NCI-H524 treated with DMSO at 0.1 percent for 48 hours (cell line): ENCODE measurements at places on chromosomes 11 and 22.

- DNase-seq: no peak
These were observed 183.3 kb downstream of the BLID start for GRCh38 chr11:121932646-121933185.

- DNase-seq: no peak
These were observed 146.8 kb downstream of the MAML2 start for GRCh38 chr11:96196181-96196662.

DNA sequence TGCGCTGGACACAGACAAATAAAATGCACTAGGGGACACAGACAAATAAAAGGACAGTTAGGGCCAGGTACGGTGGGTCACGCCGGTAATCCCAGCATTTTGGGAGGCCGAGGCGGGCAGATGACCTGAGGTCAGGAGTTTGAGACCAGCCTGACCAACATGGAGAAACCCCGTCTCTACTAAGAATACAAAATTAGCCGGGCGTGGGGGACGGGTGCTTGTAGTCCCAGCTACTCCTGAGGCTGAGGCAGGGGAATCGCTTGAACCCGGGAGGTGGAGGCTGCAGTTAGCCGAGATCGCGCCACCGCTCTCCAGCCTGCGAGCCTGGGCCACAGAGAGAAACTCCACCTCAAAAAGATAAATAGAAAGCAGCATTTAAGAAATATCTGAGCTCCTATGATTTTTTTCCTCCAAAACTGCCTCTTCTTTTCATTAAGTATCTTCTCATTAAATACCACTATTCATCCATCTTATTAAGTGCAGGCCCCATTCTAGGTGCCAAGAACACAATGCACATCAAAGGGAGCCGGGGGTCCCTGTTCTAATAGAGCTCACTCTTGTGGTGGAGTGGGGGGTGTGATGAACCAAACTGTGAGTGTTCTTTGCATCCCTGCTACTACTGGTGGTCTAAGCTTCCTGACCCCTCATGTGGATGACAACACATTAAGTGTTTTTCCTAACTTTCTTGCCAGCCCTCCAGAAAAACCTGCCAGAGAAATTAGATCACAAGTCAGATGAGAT, 766 bp upstream of the ZNHIT2 start:
- DNase-seq: no peak

- DNase-seq: no peak
These were observed 10.8 kb upstream of the WEE1 start for GRCh38 chr11:9562716-9563115.

DNA sequence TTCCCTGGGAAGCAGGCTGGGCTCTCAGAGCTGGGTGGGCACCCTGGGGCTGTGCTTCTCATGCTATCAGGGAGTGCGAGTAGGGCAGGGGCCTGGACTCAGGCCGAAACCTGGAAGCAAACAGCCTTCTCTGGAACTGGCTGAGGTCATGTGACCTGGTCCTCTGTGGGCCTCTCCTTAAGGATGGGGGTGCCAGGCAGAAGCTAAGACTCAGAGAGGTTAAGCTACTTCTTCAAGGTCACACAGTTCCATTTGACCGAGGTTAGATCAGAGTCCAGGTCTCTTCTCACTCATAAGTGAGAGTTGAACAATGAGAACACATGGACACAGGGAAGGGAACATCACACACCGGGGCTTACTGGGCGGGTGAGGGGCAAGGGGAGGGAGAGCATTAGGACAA, 7.4 kb downstream of the FADS3 start:
- DNase-seq: no peak

DNA sequence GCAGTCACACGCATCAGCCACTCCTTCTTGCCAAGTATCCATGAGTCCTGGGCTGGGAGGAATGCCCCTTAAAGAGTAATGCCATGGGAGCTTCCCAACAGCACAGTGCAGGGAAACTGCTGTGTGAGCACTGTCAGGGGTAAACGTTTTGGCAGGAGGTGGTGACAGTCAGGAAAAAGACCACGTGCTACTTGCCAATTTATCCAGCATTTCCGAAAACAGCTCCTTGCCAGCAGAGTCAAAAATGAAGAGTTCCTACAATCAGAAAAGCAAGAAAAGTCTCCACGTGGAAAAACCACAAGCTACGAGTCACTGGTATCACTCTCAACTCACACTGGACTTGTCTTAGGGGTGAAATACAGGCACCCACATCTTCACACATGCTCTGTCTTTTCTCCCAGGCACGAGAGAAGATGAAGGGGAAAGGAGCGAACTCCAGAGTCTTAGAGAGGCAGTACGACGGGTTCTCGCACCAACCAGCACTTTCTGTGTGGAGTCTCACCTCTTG, 9.9 kb downstream of the IFT27 start:
- DNase-seq: no peak

- DNase-seq: no peak
These were observed 102.4 kb upstream of the TIMP3 start for GRCh38 chr22:32699001-32699582.

DNA sequence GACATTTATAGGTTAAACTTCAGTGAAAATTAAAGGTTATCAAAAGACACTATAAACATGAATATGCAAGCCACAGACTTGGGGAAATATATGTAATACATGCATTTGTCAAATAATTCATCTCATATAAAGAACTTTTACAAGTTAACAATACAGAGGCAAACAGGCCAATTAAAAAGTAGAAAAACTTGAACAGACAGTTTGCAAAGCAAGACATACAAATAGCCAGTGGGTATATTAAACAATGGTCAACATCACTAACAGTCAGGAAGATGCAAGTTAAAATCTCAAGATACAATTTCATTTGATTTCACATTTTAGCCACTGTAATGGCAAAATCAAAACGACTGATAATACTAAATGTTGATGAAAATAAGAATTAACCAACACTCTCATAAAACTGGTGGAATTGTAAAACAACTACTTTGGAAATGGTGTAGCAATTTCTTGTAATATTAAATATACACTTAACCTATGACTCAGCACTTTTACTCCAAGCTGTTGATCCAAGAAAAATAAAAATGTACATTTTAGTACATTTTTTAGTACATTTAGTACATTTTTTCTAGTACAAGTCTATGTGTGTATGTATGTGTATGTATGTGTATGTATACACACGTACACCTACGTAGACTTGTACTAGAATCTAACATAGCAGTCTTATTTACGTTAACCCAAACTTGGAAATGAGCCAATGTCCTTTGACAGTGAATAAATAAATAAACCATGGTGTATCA, 62.8 kb downstream of the LRRC74B start:
- DNase-seq: no peak

GRCh38 chr11:3052109-3052479, 5.1 kb downstream of the CARS1 start:
- DNase-seq: peak; percentile 77

DNA sequence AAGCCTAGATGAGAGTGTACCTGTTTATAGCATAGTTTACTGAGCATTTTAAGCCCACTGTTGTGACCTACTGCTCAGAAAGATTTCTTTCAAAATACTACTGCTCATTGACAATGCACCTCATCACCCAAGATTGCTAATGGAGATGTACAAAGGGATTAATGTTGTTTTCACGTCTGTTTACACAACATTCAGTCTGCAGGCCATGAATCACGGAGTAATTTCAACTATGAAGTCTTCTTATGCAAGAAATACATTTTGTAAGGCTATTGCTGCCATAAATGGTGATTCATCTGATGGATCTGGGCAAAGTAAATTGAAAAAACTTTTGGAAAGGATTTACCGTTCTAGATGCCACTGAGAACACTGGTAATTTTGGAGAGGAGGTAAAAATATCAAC, 112.9 kb downstream of the KIF18A start:
- DNase-seq: no peak

DNA sequence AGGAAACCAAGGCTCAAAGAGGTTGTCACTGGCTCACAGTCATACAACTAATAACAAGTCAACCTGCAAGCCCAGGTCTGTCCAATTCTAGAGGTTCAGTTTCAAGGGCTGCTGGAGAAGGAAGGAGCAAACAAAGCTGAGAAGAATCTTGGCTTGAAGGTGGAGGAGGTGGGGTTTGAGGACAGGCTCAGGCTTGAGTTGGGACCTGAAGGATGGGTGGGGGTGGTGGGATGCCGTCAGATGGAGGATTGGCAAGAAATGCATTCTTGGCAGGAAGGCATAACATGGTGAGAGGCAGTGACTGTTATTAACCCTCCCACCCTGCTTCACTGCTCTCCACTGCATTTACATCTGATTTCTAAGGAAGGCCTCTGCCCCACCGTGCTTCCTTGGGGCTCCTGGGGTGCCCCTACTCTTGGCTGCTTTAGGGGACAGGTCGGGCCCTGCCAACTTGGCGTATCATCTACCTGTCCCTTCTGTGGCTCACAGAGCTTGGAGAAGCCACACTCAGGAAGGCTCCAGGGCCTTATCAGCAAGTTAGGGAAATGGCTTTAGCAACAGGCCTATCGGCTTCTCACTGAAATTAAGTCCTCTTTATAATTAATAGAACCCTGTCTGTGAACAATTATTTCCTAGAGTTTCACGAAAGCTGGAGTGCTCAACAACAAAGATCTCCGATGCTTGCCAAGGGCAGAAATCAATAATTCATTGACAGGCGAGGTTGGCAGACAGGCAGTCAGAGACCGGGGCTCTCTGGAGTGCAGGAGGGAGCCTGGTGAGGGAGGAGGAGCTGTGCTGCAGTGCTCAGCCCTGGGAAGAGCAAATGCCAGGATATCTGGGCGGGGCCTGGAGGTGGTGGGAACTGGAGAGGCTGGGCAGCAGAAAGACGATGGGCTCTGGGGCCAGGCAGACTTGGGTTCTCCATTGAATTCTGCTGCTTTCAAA, 84.9 kb upstream of the NARS2 start:
- DNase-seq: no peak

DNA sequence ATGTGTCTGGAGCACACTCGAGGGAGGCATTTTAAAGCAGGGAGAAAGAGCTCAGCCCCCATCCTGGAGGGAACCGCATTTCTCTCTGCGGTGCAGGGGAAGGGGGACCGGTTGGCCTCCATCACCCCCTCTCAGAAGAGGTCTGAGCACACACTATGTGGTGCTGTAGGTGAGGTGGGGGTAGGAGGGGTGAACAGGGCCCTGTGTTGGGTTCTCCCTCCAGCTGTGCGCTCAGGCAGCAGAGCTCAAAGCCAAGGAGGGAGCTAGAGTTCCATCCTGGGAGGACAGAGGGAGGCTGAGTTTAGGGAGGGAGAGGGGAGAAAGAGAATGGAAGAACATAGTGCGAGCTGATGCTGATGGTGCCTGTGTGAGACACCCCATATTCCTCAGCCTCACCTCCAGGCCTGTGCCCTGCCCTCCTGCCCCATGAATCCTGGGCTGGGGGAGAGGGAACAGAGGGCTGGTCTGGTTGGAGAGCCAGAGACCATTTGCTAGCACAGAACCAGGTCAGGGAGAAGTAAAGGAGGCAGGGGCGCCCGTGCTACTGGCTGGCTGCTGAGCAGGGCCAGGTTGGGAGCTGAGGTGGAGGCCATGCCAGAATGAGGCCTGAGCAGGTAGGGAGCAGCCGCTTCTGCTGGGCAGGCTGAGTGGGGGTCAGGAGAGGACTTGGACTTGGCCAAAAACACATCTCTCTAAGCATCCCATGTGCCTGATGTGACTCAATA, 43.7 kb downstream of the ALX4 start:
- DNase-seq: no peak

DNA sequence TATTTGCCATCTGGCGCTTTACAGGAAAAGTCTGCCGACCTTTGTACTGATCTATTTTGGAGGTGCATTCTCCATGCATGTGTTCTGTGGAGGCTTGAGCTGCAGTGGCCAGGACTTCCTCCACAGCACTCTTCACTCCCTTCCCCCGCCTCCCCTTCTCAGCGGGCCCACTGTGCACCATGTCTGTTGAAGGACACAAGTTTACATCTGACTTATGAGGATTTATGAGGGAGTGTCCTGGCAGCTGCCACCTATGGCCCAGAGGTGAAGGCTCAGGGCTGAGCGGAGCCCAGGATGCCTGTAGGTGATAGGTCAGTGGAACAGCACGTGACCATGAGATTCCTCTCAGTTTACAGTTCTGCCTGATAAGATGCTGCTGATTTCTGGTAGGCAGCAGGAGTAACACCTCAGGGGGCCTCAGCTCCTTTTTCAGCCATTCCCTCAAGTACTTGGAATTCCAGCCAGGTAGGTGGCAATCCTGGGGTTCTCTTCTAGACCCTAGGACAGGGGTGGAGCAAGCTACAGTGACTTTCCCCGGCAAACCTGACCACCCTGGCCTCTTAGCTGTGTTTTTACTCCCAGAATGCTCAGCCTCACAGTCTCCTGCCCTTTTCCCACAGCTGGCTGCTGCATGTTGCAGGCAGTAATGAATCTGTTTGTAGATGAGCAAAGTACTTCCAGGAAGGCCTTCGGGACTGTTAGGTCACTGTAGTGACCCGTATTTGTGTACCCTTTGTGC, 59.9 kb downstream of the PPFIBP2 start:
- DNase-seq: no peak

- no peak for DNase-seq
These were observed 2.8 kb upstream of the USP2 start for GRCh38 chr11:119384332-119384731.

DNA sequence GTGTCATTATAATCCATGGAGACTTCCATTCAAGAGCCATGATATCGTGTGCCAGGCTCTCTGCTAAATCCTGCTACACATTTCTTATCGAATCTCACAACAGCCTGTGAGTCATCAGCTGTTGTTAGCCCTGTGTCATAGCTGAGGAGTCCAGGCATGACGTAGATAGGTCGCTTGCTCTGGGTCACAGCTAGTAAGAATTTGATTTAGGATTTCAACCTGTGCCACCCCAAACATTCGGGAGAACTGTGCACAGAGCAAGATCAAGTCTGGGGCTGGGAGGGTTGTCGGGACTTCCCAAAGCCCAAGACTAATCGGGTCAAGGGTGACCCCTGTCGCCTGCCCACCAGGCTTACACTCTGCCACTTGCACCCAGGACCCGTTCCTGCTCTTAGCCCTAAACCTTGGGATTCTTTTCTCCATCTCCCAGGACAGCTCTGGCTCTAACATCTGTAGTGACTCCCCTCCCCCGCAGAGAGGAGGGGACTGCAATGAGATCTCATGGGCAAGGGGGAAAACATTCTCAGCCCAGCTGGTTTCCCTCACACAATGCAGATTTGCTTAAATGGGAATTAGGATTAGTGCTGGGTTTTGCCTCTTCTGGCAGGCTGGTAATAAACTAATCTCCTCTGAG, 34.3 kb downstream of the TSPAN18 start:
- peak; percentile 88 for DNase-seq

DNA sequence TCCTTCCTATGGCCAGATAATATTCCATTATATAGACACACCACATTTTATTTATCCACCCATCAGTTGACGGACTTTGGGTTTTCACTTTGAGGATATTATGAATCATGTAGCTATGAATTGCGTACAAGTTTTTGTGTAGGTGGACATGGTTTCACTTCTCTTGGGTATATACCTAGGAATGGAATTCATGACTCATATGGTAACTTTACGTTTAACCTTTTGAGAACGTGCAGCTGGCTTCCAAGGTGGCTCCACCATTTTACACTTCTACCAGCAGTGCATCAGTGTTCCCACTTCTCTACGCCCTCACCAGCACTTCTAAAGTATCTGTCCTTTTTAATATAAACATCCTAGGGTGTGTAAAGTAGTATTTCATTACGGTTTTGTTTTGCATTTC, 112.0 kb downstream of the PLEKHA7 start:
- no peak for DNase-seq

DNA sequence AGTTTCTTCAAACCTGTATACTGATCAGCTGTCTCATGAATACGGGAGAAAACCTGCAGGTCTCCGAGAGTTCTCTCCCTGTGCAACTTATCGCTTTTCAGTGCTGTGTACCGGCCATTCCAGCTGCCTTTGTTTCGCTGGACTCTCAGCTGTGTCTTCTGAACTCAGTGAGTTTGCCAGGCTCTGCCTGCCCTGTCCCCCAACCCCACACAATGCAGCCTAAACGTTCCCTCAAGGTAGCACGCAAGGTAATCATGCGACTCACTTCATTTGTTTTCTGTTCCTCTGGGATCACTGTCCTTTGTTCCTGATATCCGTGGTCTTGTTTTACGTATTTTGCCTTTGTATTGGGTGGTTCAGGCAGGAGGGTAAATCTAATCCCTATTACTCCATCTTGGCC, 13.5 kb downstream of the RBM7 start:
- no peak for DNase-seq
